ENCODE measurements at places on chromosomes 7 and 10.

DNA sequence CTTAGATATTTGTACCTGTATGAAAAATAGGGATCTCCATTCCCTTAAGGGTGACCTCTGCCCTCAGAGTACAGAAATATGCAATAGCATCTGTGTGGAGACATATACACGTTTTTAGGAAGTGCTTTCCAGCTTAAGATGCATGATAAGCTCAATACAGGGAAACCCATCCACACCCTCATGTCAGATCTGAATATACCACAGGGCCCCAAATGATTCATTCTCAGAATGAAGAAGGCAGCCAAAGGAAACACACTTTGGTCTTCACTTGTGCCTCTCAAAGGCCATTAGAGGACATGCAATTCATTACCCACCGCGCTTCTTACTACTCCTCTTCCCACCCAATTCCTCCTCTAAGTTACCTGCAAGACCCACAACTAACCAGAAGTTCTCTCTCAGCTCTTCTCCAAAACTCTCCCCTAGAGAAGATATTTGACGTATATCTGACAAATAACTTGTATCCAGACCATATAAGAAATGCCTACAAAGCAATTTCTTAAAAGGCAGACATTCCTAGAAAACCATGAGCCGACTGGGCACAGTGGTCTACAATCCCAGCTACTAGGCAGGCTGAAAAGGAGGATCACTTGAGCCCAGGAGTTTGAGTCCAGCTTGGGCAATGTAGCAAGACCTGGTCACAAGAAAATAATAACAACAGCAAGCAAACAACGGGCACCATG, 103.0 kb downstream of the OAT start:
- no peak for DNase-seq

- no peak for DNase-seq
Observed at GRCh38 chr7:41197769-41198168, 505.1 kb downstream of the INHBA start.

DNA sequence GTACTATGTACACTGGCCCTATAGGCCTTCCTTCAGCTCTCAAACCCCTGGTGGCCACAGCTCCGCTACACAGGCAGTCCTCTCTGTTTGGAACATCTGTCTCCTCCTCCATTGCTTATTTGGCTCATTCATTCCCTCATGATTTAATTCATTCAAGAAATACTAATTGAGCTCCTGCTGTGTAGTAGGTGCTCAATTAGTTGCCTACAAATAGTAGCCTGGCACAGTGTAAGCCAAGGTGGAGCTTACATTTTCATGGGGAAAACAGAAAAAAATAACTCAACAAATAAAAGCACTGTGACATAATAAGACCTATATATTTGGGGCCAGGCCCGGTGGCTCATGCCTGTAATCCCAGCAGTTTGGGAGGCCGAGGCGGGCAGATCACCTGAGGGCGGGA, 3.4 kb upstream of the FIS1 start:
- DNase-seq = no peak

- DNase-seq = no peak
Observed at GRCh38 chr7:112009081-112009480, 197.1 kb downstream of the DOCK4 start.

DNA sequence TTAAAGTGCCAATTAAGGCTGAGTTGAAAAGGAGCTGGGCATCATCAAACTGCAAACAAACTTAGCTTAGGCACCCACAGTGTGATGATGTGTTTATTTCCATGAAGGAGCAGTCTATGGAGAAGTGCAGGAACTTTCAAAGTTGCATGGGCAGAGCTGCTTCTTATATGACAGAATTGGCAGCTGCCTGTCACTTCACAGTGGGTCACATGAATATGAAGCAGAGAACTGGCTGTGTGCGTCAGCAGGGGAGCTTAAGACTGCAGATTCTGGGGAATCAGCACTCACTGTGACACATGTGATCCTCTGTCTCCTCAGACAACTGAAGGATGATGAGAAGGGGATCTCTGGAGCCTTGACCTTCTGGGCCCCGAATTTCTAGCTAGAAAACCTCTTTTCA, 36.6 kb downstream of the RBM28 start:
- DNase-seq = no peak

DNA sequence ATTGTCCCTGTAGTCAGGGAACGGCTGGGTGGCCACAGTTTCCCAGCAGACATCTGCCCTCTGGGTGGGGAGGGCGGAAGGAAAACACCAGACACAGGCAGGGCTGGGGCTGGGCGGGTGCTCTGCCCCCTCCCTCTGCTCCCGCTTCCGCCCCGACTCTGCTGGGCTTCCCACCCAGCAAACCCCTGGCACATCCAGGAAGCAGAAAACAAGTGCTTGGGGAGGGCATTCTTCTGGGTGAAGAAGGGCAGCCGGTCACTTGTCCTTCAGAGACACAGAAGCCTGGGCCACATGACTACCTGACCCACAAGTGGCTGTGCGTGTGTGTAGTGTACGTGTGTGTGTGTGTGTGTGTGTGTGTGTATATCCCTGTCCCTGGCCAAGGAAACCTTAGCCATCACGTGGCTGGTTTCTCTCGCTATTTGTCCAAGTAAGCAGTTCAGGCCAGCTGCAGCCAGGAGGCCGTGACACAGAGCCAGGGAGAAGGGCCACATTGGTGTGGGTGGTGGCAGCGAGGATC, 77.9 kb downstream of the ZMIZ1 start:
- DNase-seq = no peak

GRCh38 chr7:46812101-46812675, 769.7 kb downstream of the TNS3 start:
- no peak for DNase-seq

DNA sequence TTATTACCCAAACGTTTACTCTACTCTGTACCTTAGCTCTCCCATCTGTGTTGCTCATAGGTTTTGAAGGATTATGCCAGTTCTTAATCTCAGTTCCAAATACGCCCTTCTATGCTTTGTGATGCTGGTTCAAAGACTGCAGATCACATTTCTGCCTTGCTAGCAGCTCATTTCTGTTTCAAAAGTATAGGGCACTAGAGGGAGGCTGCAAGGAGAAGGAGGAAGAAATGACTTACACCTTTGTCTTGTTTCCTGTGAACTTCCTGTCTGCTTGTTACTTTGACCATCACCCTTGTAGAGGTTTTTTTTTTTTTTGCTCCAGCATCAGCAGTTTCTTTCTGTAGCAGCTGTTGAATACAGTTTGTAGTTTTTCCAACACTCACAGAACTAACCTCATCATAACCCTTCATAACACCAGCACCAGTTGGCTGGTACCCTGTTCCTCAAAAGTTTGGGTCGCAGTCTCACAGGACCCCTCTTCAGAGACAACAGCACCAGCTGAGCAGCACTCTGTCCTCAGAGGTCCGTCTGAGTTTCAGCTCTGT, 16.5 kb downstream of the SLK start:
- DNase-seq = no peak

DNA sequence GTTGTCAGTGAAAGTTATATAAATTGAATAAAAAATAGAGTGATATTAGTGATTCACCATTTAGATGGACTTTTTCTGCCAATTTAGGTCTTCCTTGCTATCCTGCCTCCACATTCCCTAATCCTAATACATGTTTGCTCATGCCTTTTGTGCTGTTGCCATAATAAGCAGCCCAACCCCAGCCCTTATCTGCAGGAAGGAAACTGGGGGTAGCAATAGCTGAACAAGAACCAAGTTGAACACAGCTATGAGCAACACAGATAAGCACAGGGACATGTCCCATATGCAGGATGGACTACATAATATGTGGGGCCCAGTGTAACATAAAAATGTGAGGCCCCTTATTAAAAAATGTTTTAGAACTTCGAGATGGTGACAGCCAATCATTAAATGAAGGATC, 91.2 kb upstream of the AHR start:
- DNase-seq = no peak

- no peak for DNase-seq
Observed at GRCh38 chr7:81605493-81605892, 164.4 kb downstream of the HGF start.

GRCh38 chr7:18289788-18290187, 205.8 kb upstream of the HDAC9 start:
- DNase-seq = no peak

- no peak for DNase-seq
Observed at GRCh38 chr10:63720676-63721075, 199.5 kb downstream of the REEP3 start.

DNA sequence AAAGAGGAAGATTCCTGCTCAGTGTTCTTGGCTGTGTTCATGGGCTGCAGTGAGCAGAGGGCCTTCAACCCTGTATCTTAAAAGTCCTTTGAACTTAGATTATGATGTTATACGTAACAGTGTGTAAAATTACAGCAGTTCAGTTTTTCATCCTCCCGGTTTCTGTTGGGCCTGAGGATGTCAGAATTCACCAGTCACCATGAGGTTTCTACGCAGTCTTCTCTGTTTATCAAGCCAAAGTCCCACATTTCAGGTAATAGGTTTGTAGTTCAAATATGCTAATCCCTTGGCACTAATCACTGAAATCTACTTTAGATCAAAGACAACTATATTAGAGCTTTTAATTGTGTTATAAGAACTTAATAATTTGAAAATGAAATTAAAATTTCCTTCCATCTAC, 24.9 kb downstream of the PLEKHA8 start:
- DNase-seq = no peak

DNA sequence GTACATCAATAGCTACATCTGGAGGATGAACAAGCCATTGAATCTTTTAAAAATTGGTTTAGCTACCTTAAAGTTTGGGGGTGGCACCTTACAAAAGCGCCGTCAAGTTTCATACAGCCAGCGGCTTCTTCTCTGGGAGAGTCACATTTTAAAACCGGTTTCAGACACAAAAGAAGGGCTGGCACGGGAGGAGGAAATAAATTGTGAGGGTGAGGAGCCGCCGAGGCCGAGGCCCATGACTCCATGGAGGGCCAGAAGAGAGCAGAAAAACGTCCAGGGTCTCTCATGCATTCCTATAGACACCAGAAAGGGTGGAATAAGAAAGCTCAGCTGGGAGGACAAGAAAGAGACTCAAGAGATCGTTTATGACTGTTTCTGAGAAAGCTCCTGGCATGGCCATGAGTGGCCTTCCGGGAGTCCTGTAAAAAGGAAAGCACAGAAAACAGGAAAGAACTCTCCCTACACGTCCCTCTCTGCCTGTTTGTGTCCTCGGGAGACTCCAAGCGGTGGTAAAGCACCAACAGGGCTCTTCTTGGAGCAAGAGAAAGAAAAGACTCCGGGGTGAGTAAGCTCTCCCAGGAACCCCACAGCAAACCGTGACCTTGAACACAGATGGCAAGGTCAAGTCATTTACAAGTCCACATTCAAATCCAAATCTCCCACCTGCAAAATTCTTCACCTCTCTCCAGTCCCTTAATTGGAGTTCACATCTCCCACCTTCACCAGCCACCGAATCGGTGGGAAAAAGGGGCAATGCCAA, 1.8 kb downstream of the FRAT2 start:
- DNase-seq = no peak

- no peak for DNase-seq
Observed at GRCh38 chr7:4065190-4065589, 616.9 kb upstream of the FOXK1 start.

GRCh38 chr10:106540645-106541044, 623.9 kb downstream of the SORCS1 start:
- no peak for DNase-seq

GRCh38 chr7:132705146-132705545, 128.9 kb upstream of the PLXNA4 start:
- no peak for DNase-seq

DNA sequence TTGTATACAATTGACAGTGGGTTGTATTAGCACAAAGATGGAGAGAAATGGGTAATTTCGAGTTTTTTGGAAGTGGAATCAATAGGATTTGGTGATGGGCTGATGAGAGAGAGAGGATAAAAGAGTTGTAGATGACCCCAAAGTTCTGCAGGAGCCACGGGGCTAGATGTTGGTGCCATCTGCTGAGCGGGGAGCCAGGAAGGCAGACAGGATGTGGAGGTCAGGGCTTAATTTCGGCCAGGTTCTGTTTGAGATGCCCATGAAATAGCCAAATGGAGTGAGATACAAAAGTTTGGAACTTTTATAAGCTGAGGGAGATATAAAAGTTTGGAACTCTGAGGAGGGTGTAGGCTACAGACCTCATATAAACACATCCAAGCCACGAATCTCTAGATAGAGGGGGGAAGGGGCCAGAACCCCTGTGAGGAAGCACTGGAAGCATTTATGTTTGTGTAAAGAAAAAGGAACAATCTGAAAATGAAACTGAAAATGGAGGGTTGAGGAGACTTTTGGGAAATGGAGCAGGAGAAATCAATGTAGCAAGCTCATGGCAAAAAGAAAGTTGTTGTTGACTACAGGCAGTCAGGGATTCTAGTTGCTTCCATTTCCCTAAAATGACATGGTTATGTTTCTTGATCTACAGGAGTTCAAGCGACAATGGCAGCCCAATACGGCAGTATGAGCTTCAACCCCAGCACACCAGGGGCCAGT, 2.2 kb downstream of the GIMAP4 start:
- no peak for DNase-seq

GRCh38 chr7:128363261-128363721, 1.8 kb upstream of the PRRT4 start:
- no peak for DNase-seq

DNA sequence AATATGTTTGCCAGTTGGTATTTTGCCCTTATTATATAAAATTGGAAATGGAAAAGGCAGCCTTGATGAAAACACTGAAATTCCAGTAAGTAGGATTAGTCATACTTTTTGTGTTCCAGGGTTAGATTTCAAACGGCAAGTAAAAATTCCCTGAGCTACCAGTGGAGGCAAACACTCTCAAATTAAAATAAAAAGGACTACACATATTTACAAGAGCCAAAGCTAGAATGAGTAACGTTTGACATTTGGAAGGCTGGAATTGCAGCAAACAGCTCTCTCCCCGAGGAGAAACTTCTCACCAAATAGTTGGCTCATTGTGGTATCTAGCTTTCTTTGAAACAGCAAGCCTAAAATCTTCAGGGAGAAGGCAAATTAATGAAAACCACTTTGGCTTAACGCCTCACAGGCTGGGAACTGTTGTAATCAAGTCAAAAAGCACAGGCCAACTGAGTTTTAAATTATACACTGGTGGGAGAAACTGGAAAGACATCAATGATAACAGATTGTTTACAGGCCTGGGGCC, 288.4 kb downstream of the SNX13 start:
- DNase-seq = no peak

- no peak for DNase-seq
Observed at GRCh38 chr10:29304264-29304994, 15.6 kb downstream of the LYZL1 start.

DNA sequence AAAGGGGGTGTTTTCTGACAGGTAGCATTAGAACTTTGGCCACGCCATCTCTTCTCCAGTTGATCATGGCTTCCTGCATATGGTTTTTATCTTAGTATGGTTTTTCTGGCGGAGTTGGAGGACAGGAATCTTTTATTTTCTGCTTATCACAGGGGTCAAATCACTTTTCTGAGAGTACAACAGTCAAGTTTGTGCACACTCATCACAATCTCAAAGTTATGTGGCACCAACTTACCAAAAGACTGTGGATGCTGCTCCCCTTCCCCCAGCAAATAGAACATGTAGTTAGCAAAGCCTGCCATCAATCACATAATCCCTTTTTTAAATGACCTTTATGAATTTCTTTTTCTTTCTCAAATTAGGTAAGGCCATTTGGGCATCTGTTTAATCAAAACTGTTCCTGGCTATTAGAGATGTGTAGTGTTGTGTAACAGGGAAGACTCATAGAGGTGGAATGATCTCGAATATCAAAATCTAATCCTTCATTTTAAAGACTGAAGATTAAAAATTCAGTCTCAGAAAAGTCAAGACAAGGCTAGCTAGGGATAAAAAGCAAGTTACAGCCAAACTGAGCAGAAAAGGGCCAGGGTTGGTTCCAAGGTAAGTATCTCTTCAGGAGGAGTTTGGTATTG, 3.8 kb upstream of the CH25H start:
- no peak for DNase-seq

GRCh38 chr10:66928776-66929175, 2.9 kb downstream of the LRRTM3 start:
- no peak for DNase-seq

- DNase-seq = no peak
Observed at GRCh38 chr10:79277579-79278269, 69.5 kb upstream of the PPIF start.
